ENCODE measurements at places on chromosomes 2 and 18.

DNA sequence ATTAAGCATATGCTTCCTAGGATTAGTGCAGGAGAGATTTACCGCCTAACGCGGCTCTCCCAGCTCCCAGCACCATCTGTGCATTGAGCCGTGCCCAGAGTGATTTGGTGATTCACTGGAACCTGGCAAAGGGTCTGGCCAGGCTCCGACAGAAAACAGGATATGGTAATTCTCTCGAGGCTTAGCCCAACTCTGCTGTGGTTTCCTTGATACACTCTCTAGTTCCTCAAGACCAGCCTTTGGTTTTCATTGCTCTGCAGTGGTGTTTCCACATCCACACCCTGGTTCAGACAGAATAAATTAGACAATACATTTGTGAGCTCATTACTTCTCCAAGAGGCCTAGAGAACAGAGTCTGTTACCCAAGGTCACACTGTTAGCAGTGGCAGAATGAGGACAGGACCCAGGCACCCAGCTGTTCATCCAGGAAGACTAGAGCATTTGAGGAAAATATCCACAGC, 23.0 kb upstream of the SMAD2 start:
- DNase-seq, result no peak

DNA sequence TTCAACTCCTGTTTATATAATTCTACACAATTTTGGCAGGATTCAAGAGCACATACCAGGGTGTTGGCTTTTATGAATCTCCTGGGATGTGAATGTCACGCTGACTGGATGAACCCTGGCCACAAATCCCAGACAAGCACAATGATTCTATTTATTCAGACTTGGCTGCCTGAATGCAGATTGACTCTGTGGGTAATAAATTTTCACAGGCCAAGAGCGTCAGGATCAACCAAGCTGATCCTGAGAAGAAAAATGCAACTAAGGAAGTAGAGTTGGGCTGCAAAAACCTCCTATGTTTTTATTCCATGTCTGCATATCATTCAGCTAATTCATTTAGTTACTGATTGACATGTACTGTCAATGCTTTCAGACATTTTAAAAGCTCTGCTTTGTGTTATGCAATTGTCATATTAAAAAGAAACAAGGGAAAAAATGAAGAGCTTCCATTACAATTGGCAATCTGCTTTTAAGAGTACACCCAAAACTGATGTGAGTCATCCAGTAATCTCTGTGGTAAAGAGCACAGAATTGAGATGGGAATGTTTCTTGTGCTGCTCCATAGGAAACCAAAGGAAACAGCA, 173.0 kb upstream of the REV1 start:
- peak; percentile 58 for DNase-seq

- DNase-seq, result no peak
Measured at GRCh38 chr2:159998243-159998642, 64.2 kb downstream of the PLA2R1 start.

GRCh38 chr2:223744580-223744979, 92.8 kb downstream of the AP1S3 start:
- DNase-seq, result peak; percentile 24
